ENCODE measurements at places on chromosomes 16 and 17.

- no peak for DNase-seq
These were observed 45.3 kb downstream of the C17orf58 start for GRCh38 chr17:67950945-67951344.

DNA sequence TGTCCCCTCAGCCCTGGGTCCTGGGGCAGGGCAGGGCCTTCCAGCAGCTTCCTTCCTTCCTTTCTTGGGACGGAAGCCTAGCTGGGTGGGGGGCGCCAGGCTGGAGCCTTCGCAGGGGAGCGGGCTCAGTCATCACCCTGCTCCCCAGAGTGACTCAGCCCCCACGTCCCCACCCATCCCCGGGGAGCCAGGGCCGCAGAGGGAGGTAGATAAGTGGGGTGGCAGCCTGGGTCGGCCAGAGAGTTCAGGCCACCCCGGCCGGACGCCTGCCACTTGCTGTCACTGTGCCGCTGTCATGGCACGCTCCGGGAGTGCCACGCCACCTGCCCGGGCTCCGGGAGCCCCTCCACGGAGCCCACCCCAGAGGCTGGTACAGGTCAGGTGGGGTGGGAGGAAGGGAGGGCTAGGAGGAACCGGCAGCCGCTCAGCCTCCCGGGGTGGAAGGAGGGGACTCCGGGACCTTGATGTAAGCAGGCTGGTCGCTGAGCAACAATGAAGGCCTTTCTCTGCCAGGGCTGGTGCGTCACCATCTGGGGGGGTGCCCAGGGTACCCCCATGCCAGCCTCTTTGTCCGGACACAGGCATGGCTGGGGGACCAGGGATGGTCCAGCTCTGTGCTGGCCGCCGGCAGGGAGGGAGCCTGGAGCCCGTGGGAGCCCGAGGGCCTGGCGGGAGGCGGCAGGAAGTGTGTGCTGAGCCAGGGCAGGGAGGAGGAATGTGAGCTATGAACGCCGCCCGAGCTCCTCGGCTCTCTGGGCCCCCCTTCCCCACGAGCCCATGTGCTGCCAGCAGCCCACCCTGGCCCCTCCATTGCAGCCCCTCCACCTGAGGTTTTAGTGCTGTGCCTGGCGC, 6.6 kb downstream of the NHERF2 start:
- no peak for DNase-seq

DNA sequence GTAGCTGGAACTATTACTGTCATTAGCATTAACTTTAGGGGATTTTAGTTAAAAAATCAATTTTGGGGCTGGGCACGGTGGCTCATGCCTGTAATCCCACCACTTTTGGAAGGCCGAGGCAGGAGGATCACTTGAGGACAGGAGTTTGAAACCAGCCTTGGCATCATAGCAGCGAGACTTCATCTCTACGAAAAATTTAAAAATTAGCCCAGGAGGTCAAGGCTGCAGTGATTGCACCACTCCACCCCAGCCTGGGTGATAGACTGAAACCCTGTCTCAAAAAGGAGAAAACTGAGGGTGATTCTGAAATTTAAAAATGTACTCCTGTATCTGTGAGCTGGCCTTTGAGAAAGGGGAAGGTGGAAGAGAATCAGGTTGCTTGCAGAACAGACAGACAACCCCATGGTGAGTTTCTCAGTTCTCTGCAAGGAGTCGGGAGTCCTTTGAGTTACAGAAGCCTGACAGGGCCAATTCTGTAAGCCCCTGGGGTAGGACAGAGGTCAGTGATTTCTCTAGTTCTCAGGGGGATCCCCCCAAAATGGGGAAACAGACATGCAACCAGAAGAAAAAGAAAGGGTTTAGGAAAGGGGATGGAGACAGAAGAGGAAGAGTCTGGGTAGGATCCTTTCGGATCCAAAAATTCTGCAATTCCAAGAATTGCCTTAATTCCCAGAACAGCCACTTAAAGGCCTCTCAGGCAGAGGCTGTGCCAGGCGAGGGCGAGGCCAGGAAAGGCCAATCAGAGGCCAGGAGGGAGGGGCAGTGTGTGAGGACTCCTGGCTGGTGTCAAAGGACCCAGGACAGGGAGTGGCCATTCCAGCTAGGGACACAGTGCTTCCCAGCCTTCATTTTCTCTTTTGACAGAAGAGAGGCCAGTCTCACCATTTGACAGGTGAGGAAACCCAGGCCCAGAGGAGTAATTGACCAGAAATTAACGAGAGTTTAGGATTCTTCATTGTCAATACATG, 6.7 kb downstream of the NUPR1 start:
- no peak for DNase-seq

DNA sequence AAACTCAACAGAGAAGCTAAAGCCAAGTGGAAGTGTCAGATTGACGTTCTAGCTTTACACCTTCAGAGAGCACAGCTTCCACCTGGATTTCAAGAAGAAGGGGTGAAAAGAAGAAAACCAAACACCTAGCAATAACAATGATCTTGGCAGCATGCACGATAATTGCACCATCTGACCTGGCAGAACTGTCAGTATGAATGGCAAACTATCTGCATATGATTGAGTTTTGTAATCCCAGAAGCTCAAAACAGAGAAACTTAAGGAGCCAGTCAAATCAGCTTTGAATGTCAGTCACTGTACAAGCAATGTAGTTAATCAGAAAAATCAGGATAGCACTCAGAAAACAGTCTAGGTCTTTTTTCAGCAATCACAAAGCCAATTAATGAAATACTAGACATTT, 427.1 kb downstream of the ZFHX3 start:
- no peak for DNase-seq

GRCh38 chr16:15032547-15033308, 23.1 kb downstream of the NTAN1 start:
- no peak for DNase-seq

GRCh38 chr17:45129940-45130680, 2.2 kb downstream of the PLCD3 start:
- DNase-seq: no peak

DNA sequence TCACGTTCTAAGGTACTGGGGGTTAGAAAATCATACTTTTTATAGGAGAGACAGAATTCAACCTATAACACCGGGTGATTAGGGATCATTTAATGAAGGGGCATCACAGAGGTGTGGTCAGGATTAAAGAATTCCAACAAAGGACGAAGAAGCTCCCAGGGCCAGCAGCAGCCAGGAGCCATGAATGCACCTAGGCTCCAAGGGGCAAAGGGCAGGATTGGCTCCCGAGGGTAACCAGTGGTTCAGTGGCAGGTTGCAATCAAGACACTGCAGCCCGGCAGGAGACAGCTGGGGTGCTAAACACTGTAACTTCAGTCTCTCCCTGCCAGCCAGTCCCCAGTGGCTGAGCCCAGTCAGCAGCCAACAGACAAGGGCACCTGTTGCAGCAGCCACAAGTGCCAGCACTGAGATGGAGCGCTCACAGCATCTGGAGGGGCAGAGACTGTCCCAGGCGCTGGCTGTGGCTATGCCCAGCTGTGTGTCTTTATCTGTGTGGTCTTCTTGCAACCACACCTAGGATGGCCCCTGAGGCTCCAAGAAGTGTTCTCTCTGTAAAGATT, 23.9 kb downstream of the DHRS7C start:
- no peak for DNase-seq

GRCh38 chr16:27769561-27770255, 219.8 kb downstream of the KATNIP start:
- no peak for DNase-seq

DNA sequence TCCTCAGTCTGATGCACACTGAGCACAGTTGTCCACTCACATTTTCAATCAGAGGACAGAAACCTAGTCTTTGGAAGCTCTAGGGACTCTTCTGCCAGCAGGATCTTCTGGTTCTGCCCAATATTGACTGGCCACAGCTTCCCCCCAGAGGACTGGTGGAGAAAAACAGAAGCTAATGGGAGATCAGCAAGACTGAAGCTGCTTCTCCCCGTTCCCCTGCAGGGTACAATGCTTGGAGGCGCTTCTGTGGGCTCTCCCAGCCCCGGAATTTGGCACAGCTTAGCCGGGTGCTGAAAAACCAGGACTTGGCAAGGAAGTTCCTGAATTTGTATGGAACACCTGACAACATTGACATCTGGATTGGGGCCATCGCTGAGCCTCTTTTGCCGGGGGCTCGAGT, 10.3 kb downstream of the EPX start:
- no peak for DNase-seq

DNA sequence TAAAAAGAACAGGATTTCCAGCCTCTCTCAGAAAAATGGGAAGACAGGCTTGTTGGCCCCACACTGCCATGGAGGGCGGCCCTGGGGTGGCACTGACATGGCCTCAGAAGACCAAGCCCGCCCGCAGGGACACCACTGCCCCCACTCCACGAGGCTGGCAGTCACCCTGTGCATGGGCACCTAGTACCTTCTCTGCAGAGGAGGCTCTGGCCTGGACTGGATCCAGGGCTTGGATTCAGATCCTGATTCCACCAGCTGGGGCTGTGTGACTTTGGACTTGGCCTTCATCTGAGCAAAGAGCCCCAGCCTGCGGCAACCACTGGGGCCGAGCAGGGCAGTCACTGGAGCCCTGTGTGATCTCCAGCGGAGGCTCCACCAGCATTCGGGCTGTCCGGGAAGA, 16.8 kb upstream of the FASN start:
- no peak for DNase-seq

- DNase-seq: no peak
These were observed 100.2 kb upstream of the SDK2 start for GRCh38 chr17:73744411-73744810.

- DNase-seq: no peak
These were observed 81.6 kb downstream of the SEC14L1 start for GRCh38 chr17:77222356-77222755.

DNA sequence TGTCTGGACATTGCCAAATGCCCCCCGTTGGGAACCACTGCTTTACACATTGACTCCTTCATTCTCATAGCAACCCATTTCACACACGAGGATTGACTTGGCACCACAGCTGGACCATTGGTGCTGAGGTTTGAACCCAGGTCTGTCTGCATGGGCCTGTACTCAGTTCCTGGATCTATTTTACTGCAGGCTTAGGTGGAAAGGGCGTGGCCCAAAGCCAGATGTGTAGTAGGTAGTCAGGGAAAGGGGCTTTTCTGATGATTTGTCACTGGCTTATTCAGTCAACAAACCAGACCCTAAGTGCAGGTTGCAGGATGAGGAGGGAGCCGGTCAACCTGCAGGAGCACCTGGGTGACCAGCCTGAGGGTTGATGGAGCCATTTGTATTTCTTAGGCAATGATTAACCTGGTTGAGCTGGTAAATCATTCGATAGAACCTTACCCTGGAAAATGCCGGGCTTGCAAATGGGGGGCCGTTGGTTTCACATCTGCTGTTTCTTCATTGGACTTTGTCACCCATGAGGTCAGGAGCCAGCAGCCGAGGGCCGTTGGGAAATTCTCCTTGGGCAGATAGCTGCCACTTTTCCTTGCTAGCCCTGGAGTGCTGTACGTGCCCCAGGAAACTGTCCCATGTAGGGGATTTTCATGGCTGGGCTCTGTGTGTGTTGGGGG, 104.4 kb downstream of the CMIP start:
- DNase-seq: no peak

GRCh38 chr16:49362230-49362629, 11.4 kb upstream of the C16orf78 start:
- no peak for DNase-seq

- no peak for DNase-seq
These were observed 105.7 kb downstream of the IRX5 start for GRCh38 chr16:55036371-55036821.

DNA sequence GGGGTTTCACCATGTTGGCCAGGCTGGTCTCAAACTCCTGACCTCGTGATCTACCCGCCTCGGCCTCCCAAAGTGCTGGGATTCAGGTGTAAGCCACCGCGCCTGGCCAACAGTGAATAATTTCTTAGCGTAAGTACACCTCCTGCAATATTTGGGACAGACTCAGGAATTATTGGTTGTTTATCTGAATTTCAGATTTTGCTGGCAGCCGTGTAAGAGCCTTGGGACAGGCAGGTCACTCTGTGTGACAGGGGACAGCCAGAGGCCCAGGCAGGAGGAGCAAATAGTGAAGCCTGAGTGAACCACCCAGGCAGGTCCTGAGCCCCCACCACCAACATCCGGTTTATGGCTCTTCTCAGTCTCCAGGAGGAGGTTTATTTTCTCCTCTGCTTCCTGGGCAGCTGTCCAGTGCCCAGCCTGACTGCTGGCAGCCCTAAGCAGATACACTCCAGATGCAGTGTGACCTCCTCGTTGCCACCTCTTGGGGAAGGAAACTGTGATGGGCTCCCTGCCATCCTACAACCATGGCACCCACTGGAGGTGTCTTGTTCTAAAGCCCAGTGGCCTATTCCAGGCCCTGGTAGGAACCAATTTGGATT, 26.2 kb upstream of the ADORA2B start:
- DNase-seq: no peak

GRCh38 chr16:59683709-59684108, 949.6 kb upstream of the GOT2 start:
- DNase-seq: no peak

- DNase-seq: no peak
These were observed 10.7 kb upstream of the KRT28 start for GRCh38 chr17:40810494-40810893.

DNA sequence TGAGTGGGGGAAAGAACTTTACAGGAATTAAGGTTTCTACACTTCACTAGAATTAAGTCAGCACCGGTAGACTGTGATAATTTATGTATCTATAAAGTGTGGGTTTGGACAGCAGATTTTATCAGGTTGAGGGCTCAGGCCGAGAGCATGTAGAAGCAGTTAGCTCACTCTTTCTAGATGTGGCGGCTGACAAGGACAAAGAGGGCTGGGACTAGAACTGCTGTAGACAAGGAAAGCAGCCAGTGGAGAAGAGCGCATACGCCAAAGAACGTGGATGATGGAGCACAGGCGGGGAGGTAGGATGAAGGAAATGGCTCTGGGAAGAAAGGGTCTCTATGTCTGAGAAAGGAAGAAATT, 504 bp upstream of the GOSR1 start:
- no peak for DNase-seq

DNA sequence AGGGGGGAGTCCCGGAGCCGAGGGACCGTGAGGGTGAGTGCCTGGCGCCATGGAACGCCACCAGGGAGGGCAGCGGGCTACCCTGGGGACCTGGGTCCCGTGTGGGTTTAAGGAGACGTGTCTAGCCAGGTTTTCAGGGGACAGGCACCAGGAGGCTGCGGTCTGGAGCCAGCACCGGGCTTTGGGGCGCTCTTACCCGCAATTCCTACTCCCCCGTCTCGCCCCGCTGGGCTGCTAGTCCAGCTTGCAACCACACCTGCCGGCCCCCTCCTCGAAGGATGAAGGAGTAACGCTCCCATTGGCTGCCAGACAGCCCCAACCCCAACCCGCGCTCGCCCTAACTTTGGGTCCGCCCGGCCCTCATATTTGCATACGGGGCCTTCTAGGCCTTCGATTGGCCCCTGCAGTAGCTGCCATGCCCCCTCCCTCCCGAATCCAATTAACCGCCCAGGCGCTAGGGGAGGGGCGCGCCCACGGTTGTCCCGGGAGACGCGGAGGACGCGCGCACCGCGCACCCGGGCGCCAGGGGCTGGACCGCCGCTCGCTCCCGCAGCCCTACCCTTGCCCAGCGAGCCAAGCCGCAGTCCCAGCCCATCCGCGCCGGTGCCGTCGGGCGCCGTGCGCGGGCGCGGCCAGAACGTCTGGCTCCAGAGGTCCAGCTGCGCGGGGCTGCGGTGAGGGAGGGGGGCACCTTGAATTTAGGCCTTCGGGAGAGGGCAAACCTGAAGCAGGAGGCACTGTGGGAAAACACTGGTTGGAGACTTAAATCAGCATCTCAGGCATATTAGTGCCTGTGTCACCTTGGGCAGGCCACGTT, at the start of gene TTLL6:
Gene TTLL6 (minus strand): TSS at position 456 of the 817 bp plus-strand sequence. CDS start 157 bp downstream, at position 299.
- DNase-seq: peak; percentile 68

All from activated effector memory CD4-positive, alpha-beta T cell treated with Interleukin-2 at 50 U/mL for 16 hours (primary cell).